ENCODE measurements at places on chromosomes 3 and 15.

DNA sequence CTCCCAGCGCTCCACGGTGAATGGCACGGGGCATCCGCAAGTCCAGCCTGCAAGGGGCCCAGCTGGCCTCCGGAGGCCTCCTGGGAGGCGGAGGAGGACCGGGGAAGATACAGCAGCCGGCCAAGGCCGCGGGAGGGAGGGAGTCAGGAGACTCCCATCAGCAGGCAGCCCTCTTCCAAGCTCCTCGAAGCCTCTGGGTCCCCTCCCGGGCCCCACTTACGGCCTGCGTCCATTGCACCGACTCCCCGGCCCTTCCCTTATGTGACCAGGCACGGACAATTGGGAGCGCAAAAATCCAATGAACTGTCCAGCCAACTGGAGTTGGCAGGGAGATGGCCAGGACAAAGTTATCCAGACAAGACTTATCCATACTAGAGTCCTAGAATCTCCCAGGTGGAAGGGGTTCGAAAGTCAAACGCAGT lies 668 bp downstream of the MFGE8 start:
- no peak for DNase-seq

GRCh38 chr15:68818769-68819494 lies 1.8 kb downstream of the ANP32A start:
- DNase-seq: peak; percentile 28

GRCh38 chr3:169998668-169999131 lies 32.1 kb downstream of the SEC62 start:
- DNase-seq: no peak

DNA sequence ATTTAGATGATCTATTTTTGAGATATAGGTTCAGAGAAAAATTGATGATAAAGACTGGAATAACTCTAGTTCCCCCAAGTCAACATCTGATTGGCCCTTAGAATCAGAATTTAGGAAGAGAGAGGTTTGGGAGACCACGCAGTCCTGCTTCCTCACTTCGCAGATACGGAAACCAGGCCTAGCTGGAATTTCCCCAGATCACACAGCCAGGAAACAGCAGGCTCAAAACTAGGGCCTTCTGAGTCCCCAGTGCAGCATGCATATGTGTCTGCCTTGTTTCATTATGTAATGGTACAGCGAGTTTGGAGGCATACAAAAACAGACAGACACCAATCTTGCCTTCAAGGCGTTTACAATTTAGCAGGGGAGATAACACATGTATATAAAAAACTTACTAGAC lies 177.1 kb upstream of the ICE2 start:
- DNase-seq: no peak

DNA sequence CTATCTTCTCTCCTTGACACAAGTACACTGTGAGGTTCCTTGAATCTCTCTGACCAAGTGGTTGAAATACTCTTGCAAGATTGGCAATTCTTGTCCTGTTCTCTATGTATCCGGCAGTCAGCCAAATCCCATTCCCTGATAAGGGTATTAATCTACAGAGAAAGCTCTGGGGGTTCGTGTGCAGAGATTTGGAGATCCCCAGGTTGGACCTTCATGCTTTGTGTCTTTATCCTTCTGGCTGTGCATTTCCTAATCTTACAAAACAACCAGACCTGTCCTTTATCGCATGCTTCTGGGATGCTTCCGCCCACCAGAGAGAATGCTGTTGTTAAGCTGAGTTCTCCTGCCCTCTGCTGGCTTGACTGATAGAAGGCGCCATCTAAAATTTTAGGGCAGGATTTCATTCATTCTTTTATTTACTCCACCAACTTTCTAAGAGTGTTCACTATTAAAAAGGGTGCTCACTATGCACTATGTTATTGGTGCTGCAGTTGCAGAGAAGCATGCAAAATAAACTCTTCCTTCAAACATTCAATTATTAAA lies 8.6 kb upstream of the SST start:
- DNase-seq: peak; percentile 20

GRCh38 chr3:24336101-24336500 lies 158.5 kb downstream of the THRB start:
- no peak for DNase-seq

DNA sequence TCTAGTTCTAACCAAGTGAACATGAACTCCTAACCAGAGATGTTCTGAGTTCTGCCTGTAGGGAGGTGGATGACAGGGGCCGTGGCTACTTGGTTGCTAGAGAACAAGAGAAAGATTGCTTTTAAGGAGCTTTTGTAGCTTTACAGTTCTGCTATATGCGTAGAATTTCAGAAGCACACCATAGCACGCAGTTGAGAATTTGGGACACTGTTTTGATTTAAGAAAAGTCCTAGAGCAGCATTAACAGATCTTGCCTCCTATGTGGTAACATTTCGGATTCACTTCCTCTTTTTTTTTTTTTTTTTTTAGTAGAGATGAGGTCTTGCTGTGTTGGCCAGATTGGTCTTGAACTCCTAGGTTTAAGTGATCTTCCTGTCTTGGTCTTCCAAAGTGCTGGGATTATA lies 181.7 kb downstream of the TCF12 start:
- no peak for DNase-seq

Measured in CD4-positive, alpha-beta T cell treated with Interleukin-1 beta for 1 hour (primary cell).